RWPE2 (cell line): ENCODE measurements at places on chromosomes 13 and 19.

DNA sequence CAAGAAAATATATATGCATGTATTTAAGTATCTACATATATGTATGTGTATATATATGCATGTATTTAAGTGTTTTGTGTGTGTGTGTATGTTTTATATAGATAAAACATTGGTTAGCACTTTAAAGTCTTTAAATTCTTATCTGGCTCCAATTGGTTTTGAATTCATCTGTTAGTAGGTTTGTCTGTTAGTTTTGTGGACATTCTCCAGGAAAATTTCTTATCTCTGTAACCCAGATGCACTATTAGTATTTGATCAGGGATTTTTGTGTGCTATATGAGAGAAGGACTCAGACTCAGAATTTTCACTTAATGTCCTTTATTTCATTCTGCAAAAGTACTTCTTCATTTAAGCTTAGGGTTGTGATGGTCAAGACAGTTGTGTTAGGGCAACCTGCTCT lies 103.1 kb downstream of the ITGBL1 start:
- DNase-seq = no peak

DNA sequence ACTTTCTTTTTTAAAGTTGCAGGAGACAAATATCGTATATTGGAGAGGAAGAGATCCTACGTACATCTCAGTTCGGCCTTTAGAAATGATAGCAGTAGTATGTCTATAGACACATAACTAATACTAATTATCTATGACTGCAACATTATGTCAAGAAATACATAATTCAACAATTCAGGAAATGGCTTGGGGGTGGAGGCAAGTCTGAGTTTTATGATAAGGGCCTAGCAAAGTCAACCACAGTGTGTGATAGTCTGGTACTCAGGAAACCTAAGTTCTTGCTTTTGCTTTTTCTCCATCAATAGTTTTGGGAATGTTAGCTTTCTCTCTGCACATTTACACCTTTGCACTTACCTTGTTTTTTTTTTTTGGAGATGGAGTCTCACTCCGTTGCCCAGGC lies 27.5 kb upstream of the OBI1 start:
- no peak for DNase-seq

DNA sequence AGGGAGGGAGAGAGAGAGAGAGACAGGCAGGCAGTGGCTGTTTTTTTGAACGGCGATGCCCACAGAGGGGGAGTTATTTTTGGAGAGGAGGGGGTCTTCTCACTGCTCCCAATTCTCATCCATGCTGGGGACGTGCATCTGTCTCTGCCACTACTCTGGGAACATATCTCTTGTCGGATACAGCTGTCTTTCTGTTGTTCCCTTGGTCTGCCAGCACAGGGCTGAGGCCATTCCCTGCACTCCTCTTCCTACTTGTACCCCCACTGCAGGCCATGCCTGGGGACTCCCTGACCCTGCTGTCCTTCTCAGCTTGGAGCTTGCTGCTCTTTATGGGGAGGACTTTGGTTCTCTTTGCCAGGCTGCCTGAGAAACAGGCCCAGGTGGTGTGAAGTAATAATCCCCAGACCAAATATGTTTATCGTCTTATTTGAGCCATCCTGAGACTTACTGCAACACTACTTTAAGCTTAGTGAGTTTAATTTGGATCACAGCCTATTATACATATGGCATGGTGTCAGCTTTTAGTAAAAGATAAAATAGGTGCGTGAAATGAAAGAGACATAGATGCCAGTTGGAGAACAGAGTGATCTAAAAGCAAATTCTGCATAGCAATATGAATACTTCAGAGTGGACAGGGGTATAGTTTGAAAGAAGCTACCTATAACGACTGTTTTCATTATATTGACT lies 19.1 kb downstream of the LRCH1 start:
- no peak for DNase-seq

DNA sequence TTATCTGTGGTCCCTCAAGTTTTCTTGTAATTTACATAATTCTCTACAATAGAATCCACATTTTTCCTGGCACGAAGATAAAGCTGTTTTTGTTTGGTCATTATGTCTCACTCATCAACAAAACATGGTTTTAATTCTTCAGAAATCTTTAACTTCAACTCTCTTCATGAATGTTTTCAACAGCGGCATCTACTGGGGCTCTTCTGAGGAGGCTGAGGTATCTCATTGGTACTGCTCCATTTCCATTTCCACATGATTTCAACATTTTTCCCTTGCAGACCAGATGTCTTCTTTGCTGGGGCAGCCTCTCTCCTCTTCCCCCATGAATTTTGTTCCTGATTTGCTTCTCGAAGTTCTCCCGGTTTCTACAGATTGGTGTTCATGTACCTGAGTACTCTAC lies 5.8 kb upstream of the KBTBD7 start:
- DNase-seq = no peak

DNA sequence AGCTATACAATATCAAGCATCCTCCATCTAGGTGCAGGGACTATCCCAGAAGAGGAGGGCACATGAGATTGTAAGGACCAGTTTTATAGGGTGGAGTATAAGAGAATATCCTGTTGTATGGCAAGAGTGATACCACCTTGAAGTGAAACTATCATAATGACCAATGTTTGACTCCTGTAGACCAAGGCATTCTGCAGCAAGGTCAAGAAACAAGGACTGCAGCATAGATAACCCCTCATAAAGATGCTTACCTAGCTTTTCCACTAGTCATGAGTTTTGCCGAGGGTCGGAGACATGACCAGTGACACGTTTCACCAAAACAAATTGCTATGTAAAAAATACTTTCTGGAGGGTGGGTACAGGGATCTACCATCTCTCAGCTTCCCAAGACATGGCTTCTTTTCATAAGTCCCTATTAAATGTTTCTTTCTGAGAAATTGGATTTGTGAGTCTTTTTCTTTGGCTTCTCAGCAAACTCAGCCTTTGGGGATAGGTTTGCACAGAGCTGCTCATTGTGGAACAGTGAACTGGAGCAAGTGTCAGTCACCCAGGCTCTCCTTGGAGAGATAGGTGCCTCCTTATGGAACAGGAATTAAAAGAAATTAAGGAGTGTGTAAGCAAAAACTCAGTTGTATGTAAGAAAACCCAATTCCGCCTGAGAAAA lies 28.2 kb upstream of the CYSLTR2 start:
- no peak for DNase-seq

- DNase-seq = no peak
Measured at GRCh38 chr13:106182404-106182803, 353.1 kb downstream of the EFNB2 start.

GRCh38 chr13:71148396-71148795 lies 718.6 kb downstream of the DACH1 start:
- no peak for DNase-seq

DNA sequence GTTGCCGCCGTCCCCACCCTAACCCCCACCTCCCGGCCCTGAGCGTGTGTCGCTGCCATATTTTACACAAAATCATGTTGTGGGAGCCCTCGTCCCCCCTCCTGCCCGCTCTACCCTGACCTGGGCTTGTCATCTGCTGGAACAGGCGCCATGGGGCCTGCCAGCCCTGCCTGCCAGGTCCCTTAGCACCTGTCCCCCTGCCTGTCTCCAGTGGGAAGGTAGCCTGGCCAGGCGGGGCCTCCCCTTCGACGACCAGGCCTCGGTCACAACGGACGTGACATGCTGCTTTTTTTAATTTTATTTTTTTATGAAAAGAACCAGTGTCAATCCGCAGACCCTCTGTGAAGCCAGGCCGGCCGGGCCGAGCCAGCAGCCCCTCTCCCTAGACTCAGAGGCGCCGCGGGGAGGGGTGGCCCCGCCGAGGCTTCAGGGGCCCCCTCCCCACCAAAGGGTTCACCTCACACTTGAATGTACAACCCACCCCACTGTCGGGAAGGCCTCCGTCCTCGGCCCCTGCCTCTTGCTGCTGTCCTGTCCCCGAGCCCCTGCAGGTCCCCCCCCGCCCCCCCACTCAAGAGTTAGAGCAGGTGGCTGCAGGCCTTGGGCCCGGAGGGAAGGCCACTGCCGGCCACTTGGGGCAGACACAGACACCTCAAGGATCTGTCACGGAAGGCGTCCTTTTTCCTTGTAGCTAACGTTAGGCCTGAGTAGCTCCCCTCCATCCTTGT lies 6.4 kb downstream of the YIPF2 start:
- no peak for DNase-seq

DNA sequence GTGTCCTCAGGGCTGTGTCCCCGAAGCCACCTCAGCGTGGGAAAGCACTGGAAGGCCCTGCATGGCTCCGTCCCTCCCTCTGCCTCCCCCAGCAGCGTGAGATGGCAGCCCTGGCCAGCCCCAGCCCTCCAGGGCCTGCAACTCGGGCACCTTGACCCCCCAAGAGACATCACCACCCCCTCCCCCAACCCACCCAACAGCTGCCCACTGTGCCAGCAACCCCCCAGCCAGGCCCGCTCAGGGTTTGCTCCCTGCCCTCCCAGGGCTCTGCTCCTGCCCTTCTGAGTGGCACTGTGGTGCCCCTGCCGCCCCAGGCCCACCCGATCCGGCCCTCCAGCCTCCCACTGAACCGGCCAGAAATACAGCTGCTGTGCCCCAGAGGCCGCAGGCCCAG lies 1.5 kb upstream of the ASPDH start:
- no peak for DNase-seq

GRCh38 chr19:2528675-2529101 lies 52.8 kb downstream of the GADD45B start:
- DNase-seq = no peak

- DNase-seq = no peak
Measured at GRCh38 chr13:94267581-94268366, 211.7 kb downstream of the DCT start.

GRCh38 chr13:112931028-112931934 lies 37.7 kb upstream of the MCF2L start:
- DNase-seq = no peak

DNA sequence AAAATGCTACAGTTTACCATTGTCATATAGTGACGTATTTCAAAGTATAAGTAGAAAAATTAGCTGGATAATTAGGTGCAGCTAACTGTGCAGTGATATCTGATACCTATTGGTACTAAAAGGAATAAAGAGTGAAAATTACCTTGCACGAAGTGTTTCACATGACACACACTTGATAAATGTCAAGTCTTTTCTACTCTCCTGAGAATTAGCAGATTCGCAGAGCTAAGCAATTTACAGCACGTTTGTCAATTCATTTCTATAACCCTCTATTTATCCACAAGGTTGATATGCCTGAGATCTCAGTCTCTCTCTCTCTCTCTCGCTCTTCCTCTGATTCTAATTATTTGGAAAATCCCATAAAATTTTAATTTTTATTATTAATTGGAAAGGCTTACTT lies 1109.0 kb downstream of the EFNB2 start:
- DNase-seq = no peak

GRCh38 chr19:19477705-19478383 lies 37.5 kb downstream of the TSSK6 start:
- DNase-seq = no peak

- DNase-seq = no peak
Measured at GRCh38 chr19:2294687-2295335, 12.8 kb upstream of the PEAK3 start.

DNA sequence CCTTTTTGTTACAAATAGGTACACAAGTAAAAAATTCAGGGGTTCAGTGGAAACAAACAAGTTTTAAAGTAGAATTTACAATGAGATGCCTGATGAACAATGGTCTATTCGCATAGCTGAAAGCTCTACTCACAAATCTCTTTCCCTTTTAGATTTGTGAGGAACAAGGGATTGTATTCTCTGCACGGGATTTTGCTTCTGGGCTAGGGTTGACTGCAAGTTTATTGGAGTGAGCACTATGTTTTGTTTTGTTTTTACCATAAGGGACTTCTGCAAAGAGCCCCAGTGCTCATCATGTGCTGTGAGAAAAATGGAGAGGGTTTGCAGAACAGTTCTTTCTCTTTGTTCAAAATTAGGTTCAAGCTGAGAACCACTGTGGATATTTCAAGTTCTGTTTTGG lies 160.5 kb downstream of the DLEU7 start:
- no peak for DNase-seq

- DNase-seq = peak; percentile 91
Measured at GRCh38 chr19:3175781-3176714, 2.5 kb upstream of the S1PR4 start.

- no peak for DNase-seq
Measured at GRCh38 chr13:29845440-29846056, 4.9 kb downstream of the UBL3 start.

DNA sequence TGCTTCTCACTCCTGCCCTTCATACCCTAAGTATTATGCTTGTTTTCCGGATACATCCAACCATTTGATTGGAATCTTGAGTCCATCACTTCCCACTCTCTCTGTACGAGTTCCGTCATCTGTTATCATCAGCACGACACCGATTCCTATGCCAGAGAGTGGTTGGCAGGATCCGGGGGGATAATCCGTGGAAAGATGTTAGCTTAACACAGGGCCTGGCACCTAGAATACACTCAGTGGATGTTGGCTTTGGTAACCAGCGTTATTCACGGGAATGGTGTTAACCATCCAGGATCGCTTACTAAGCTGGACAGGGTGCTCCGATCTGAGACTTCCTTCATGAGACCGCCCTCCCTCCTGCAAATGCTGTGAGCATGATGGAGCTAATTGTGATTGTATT lies 12.4 kb downstream of the VSTM2B start:
- no peak for DNase-seq

- DNase-seq = no peak
Measured at GRCh38 chr19:46609511-46610412, 8.6 kb downstream of the CALM3 start.

- no peak for DNase-seq
Measured at GRCh38 chr19:28949535-28949934, 263.4 kb downstream of the UQCRFS1 start.

GRCh38 chr19:12940897-12941296 lies 2.5 kb downstream of the CALR start:
- DNase-seq = no peak

DNA sequence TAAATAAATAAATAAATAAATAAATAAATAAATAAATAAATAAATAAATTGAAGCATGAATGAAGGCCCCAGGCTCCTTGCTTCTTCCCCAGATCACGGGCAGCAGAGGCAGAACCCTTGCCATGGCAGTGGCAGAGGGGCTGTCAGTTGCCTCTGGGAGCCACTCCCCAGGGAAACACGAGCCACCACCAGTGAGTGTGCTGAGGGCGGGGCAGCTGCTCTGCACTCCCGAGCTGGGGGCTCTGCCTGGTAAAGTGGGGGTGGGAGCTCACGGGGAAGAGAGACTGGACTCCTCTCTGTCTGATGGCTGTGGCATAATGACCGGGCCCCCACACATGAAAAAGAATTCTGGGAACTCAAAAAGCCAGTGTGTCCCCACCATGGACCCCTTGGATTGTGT lies 7.8 kb downstream of the FCAR start:
- DNase-seq = no peak

DNA sequence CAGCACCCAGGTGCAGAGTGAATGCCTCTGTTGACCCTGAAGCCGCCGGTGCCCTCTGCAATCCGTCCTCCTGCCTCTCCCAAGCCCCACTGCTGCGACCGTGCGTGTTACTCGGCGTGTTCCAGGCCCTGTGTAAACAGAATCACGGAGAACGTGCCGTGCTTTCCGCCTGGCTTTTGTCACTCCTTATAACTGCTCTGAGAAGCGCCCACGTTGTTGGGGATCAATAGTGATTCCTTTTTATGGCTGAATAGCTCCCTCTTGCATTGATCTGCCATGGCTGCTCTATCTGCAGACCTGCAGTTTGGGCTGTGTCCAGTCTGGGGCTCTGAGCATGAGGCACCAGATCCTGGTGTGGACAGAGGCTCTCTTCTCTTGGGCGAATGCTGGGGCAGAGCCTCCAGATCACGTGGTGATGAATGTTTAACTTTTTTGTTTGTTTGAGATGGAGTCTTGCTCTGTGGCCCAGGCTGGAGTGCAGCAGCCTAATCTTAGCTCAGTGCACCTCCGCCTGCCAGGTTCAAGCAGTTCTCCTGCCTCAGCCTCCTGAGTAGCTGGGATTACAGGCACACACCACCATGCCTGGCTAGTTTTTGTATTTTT lies 15.8 kb downstream of the ADPRHL1 start:
- DNase-seq = peak; percentile 41
